Activated CD4-positive, alpha-beta T cell treated with anti-CD3 and anti-CD28 coated beads, Interleukin-2, amount 50 U/mL, for 4 hours (primary cell): ENCODE measurements at places on chromosomes 11 and 22.

GRCh38 chr11:27255447-27255828 is 107.6 kb downstream of the CCDC34 start:
- DNase-seq, result no peak

- DNase-seq, result peak; percentile 29
Observed at GRCh38 chr22:22210375-22210774, 34.2 kb upstream of the VPREB1 start.

DNA sequence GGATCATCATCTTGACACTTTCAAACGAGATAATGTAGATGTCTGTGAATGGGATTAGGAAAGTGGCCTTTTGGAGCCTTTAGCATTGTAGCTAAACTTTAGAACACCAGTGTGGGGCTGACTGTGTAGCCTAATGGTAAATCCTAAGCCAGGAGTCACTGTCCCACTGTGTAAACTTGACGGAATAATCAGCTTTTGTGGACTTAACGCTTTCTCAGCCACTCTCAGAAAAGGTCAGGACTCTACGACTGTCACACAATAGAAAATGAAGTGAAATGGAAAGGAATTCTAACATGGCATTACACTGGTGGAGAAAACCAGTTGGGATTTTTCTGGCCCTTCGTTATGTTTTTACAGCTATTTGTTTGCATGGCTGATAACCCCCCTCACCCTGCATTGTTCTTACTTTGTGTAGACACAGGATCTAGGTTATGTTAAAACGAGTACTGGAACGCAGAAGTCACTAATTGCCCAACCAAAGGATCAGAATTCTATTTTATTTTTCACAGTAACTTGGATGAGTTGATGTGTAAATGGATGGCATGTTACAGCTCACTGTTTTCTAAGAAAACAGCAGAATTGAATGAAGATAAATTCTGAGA is 22.0 kb upstream of the GRAMD1B start:
- DNase-seq, result no peak

DNA sequence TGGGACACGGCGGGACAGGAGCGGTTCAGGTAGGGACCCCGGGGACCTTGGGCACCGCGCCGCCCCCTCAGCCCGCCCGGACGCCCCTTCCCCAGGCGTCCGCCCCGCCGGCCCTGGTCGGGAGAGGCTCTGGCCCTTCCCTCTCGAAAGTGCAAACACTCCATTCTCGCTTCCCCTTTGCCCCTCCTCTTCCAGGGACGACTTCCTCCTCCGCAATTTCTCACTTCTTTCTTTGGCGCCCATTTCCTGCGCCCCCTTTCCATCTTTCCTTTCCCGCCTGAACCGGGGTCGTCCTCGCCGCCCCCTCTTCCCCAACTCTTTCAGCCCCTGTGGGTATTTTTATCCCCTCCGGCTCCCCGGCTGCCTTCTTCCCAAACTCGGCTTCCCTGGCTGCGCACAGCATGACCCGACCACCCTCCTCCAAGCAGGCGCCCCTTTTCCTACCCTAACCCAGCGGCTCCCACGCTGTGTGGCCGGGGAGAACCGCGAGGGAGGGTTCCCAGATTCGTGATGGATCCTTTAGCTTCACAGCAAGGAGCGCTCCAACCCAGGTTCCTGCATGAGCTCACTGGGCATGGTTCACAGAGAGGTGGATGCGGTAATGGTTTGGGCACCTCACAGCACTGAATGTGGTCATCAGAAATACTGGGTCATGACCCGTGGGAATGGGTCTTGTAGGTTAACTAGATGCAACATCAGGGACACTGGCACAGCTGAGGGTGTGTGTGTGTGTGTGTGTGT is 689 bp downstream of the RAB39A start:
- no peak for DNase-seq

DNA sequence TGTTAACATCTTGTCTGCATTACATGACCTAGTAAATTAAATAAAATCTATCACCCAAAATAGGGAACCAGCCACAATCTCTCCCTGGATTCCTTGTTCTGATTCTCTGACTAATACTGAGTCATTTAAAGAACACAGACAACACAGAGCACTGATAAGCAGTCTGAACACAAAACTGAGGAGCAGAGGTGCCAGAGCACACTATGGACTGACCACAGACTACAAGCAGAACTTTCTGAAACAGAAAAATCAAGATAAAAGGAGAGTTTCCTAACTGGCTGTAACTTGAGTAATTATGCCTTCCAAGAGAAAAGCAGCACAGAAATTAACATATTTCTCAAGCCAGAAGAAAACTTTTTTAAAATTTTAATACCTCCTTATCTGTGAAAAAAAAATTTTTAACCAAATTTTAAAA is 128.8 kb downstream of the SGSM3 start:
- DNase-seq, result no peak

GRCh38 chr11:47438721-47439120 is 10.2 kb downstream of the RAPSN start:
- DNase-seq, result no peak

DNA sequence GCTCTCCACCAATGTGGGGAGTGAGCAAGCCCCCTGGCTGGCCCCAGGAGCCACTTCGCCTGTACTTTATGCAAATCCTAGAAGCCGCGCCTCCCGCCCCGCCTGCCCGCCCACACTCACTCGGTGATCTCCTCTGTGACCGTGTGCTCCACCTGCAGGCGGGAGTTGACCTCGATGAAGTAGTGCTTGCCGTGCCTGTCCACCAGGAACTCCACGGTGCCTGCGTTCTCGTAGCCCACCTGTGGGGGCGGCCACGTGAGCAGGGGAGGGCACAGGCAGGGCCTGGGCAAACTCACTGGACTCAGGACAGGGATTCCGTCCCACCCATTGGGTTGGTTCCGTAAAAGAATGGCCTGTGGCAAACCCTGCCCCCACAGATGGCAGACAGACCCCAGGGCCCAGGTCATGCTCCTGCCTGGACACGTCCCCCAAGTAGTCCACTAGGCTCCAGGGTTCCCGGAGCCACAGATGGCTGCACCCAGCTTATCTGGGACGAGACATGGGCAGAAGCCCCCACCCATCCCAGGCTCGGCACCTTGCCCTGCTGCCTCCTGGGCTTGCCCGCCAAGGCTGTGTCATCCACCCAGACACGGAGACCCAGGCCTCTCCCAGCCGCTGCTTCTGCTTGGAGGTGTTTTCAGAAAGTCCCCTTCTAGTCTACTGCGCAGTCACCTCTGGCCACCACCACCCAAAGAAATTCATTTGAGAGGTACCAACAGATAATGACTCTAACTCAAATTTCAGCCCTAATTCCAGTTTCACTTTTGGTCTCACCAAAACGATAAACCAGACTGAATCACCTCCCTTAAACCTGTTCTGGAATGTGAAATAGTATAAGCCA is 12.1 kb downstream of the LRFN4 start:
- peak; percentile 83 for DNase-seq

DNA sequence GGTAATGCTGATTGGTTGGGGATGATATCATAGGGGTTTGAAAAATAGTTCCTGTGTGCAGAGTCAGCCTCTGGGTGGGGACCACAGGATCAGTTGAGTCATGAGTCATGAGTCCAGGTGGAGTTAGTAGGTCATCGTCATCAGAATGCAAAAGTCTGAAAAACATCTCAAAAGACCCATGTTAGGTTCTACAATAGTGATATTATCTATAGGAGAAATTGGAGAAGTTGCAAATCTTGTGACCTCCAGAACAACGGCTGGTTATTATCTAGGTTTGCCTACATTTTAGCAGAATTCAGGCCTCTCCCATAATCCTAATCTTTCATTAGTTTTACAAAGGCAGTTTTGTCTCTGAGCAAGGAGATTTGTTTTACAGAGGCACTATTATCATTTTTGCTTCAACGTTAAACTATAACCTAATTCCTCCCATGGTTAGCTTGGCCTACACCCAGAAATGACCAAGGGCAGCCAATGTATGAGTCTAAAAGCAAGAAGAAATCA is 38.9 kb downstream of the MS4A2 start:
- no peak for DNase-seq

DNA sequence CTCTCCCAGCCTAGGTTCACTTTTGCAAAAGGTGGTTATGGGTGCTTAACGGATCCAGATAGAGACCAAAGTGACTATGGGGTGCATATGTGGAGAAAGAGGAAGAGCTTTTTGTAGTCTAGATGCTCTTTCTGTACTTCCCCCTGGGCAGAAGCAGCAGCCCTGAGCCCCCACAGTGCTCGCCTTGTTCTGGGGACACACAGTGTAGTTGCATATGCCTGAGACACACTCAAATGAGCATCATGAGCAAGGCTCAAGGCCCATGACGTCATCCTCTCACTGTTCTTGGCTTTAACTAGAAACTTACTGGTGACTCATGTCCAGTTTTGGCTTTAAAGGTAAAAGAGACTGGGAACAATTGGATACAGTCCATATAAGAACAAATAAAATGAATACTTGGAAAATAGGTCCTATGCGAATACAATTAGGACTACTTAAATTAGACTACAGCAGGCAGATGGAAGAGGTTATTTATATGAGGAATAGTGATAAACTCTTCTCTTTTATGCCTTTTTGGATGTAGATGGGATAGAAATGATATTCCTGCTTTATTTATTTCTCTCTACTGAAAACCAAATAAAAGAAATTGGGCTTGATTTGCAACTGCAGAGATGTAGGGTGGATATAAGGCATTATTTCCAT is 20.1 kb upstream of the PEX26 start:
- no peak for DNase-seq

GRCh38 chr22:24147666-24148065 is 33.6 kb upstream of the SUSD2 start:
- no peak for DNase-seq

- DNase-seq, result no peak
Observed at GRCh38 chr11:27464289-27464696, 8.3 kb downstream of the LGR4 start.

- DNase-seq, result no peak
Observed at GRCh38 chr22:41625577-41625976, 4.5 kb downstream of the XRCC6 start.

DNA sequence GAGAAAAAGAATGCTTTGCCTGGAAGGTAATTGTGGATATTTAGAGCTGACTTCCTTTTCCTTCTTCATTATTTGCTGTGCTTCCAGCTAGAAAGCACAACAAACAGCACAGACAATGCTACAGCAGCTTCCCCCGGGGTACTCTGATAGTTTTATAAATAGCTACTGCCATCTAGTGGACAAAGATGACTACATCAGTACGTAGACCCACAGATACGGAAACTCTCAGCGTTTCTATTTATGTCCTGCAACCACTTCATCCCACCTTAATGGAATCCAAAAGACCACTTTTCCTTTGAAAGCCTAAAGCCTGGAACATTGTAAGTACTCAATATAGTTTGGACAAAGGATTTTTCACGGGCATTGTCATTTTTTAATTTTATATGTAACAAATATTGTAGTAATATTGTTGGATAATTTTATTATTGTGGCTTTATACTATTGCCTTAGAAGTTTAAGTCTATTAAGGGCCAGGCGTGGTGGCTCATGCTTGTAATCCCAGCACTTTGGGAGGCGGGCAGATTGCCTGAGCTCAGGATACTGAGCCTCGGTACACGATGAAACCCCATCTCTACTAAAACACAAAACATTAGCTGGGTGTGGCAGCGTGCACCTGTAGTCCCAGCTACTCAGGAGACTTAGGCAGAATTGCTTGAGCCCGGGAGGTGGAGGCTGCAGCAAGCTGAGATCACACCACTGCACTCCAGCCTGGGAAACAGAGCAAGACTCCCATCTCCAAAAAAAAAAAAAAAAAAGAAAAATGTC is 7.5 kb downstream of the HSPA8 start:
- no peak for DNase-seq

DNA sequence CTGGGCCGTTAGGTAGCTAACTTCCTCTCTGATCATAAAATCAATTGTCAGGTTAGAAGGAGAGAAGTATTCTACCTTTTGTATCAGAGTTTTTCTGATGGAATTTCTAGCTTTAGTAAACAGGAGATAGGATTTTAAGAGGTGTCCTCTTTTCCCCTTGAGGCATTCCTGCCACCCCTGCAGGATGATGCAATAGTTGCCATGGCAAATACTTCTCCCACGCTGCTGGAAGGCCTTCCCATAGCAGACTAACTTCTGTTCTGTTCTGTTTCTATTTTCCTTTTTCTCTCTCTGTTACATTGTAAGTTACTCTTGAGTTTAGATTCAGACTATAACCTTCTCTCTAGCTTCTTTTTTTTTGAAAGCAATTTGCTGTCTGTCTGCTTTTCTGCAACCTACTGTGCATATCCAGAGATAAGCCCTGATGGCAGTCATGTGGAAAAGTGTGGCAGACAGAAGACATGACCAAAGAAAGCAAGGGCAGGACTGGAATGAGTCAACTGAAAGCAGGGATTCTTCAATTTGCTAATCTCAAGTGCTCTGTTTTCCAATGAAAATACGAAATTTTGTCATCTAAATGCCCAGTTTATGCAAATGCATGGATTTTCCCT is 679.1 kb downstream of the DLG2 start:
- DNase-seq, result no peak

GRCh38 chr11:34261820-34262219 is 96.0 kb downstream of the ABTB2 start:
- DNase-seq, result no peak

GRCh38 chr11:34613552-34614056 is 7.3 kb upstream of the EHF start:
- no peak for DNase-seq

GRCh38 chr11:93054279-93054678 is 84.8 kb downstream of the MTNR1B start:
- DNase-seq, result no peak

DNA sequence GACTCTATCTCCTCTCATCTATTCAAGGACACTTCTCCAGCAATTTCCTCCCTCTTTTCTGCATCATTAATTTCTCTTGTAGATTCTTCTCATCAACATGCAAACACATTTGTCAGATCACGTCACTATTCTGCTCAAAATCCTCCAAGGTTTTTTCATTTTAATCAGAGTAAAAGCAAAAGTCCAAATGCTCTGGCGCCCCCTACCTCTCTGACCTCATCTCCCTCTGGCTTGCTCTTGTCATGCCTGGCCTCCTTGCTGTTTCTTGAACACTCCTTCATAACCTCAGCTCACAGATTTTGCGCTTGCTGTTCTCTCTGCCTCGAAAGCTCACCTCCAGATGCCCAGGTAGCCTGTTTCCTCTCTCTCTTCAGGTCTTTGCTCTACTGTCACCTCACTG is 22.4 kb downstream of the RTCB start:
- DNase-seq, result no peak

DNA sequence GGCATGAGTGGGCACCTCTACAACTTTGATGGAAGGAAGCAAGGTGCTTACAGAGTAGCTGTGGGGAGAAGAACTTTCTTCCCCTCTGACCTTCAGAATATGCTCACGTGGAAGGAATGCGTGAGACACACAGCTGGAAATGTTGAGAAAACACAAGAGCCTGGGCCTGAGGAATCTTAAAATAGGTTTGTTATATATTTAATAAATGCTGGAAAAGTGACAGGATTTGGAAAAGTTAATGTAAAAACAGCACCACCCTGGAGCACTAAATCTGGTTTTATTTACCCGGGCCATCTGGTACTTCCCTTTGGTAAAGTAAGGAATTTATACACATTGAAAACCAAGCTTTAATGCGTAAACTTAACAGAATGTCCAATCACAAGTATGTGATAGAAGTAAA is 14.0 kb upstream of the AMPD3 start:
- DNase-seq, result no peak
